ENCODE measurements at places on chromosomes 5 and 9.

GRCh38 chr9:131521822-131522221 is 9.2 kb downstream of the UCK1 start:
- no peak for DNase-seq

DNA sequence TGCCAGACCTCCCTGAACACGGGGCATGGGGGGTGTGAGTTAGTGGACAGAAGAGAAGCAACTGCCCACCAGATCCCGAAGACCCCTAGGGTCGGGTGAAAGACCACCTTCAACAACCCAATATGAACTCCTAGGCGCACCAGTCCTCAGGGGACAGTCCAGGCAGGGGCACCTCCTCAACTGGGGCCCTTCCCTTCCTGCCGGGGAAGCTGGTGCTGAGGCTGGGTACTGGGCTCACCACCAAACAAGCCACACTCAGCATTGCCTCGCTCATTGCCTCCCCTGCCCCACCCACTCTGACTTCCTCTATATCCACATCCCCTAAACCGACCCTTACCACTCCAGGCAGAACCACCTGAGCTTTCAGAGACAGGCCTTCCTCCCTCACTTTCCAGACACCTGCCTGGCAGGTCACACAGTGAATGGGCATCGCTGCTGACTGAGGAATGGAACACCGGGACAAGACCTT is 42.5 kb downstream of the SEMA4D start:
- no peak for DNase-seq

- DNase-seq, result no peak
These were observed 98.5 kb downstream of the ADAMTS12 start for GRCh38 chr5:33793276-33793675.

DNA sequence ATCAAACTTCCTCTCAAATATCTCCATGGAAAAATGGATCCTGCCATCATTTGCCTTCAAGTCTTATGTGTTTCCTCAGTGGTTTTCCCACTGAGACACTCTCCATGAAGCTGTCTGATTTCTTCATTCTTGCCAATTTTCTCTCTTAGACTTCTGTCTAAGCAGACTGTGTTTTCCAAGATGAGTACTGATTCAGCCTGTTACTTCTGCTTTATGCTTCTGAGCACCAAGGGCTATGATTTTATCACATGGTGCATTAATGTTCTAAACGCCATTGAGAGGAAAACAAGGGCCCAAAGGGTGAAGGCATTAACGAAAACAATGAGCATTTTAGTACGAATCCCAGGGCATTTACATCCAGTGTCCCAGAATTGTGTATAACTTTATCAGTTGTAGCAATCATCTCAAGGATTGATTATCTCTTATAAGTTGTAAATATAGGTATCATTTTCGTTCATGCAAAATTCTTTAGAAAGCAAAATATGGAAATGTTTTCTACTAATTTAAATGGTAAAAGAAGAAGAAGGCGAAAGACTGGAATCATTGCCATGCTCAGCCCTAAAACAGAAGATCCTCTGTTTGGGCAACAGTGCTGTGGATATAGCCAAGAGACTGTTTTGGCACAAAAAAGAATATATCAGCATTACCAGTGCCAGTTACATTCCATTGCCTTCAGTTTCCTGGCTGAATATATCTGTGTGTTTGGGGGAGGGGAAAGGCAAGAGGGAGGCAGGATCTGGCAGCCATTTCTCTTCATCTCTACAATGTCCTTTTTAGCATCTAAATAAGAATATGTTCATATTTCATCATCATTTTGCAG is 537.6 kb downstream of the ANXA1 start:
- no peak for DNase-seq

- no peak for DNase-seq
These were observed 265.0 kb upstream of the ZNF608 start for GRCh38 chr5:125011419-125011818.

- DNase-seq, result no peak
These were observed 29.2 kb upstream of the PHF24 start for GRCh38 chr9:34928921-34929320.

- no peak for DNase-seq
These were observed 4.5 kb downstream of the POU4F3 start for GRCh38 chr5:146342882-146343865.

- DNase-seq, result no peak
These were observed 9.2 kb upstream of the IL31RA start for GRCh38 chr5:55841976-55842375.

DNA sequence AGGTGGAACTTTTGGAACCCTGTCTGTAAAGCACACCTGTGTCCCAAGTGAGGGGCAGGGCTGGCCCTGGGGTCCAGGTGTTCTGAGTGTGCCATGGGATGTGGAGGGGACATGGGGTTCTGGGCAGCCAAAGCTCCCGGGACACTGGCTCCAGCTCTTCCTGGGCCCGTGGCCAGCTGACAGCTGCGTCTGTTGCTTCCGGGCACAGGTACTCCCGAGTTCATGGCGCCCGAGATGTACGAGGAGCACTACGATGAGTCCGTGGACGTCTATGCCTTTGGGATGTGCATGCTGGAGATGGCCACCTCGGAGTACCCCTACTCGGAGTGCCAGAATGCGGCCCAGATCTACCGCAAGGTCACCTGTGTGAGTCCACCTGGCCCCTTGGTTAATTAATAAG is 50.7 kb downstream of the WNK2 start:
- no peak for DNase-seq

GRCh38 chr9:113931140-113931539 is 55.0 kb downstream of the ZNF618 start:
- no peak for DNase-seq

- no peak for DNase-seq
These were observed 77.8 kb upstream of the RAPGEF1 start for GRCh38 chr9:131817627-131818026.

DNA sequence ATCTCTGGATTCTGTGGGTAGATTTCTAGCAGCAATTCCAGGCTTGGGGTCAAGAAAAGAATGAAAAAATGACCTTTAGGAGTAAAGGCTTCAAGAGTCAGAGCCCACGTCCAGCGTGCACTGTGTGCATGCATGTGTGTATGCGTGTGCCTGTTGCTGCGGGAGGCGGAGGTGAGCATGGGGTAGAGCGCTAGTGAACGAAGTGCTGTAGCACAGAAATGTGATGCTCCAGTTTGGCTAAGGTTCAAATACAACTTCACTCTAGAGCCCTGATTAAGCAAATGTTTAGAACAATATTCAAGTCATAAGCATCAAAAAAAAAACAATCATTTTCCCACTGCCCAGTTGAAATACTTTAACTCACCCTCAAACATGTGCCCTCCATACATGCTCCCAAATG is 403.9 kb downstream of the ZNF608 start:
- no peak for DNase-seq

- DNase-seq, result no peak
These were observed 177.9 kb downstream of the TSSK1B start for GRCh38 chr5:113256671-113257452.

- peak; percentile 79 for DNase-seq
These were observed 34.6 kb upstream of the COL15A1 start for GRCh38 chr9:98908897-98909634.

- DNase-seq, result no peak
These were observed 30.1 kb downstream of the MTMR12 start for GRCh38 chr5:32282633-32283032.

DNA sequence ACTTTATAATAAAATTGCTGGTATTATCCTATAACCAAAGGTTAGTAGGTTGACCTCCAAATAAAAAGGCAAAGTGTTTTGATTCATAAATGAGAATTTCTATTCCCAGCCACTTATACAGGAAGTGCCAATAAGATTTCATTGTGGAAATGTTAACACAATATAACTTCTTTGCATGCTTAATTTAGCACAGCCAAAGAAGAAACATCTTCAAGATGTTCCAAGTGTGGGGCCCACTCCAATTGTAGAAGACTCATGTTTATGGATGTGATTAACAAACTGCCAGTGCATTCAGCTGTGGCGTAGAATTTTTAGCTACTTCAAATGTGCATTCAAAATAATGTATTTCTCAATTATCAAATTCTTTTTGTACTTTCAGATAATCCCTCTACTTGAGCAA is 402.3 kb downstream of the DEPDC1B start:
- no peak for DNase-seq

- DNase-seq, result no peak
These were observed 10.0 kb downstream of the NR3C1 start for GRCh38 chr5:143393524-143393923.

GRCh38 chr5:109866051-109866450 is 176.3 kb downstream of the MAN2A1 start:
- DNase-seq, result no peak

GRCh38 chr5:115181757-115182156 is 12.0 kb upstream of the TRIM36 start:
- no peak for DNase-seq

- no peak for DNase-seq
These were observed 251.0 kb upstream of the IRX1 start for GRCh38 chr5:3344671-3345070.

- DNase-seq, result no peak
These were observed 30.8 kb downstream of the ZSWIM6 start for GRCh38 chr5:61362796-61363368.

GRCh38 chr5:80959768-80960442 is at the start of gene RASGRF2:
RASGRF2 (plus strand) TSS chr5:80960363; CDS start chr5:80960739, 376 bp downstream.
- no peak for DNase-seq

- DNase-seq, result no peak
These were observed 1249.3 kb downstream of the CDH12 start for GRCh38 chr5:21603796-21604195.

DNA sequence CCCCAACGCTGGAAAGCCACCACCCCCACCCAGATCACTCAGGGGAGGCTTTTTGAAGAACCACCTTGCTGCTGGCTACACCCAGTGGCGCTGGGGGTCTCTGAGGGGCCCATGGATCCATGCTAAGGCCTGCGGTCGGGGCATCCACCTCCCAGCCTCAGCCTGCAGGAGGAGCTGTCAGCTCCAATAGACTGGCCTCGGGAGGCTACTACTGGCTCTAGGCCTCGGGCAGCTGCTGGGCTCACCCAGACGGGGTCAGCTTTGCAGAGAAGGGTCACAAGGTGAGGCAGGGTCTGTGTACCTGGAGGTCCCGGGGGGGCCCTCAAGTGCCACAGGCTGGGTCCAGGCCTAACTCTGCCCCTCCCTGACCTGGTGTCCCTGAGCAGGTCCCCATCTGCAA is 193.7 kb downstream of the OLFM1 start:
- DNase-seq, result no peak

- no peak for DNase-seq
These were observed 2.5 kb upstream of the PSMD5 start for GRCh38 chr9:120845255-120845654.

- no peak for DNase-seq
These were observed 46.7 kb downstream of the INSYN2B start for GRCh38 chr5:169933616-169934015.

- no peak for DNase-seq
These were observed 25.2 kb downstream of the MTREX start for GRCh38 chr5:55333017-55333416.

- DNase-seq, result no peak
These were observed 15.5 kb downstream of the TRIM7 start for GRCh38 chr5:181189363-181189961.

- DNase-seq, result no peak
These were observed 198.2 kb downstream of the SAXO1 start for GRCh38 chr9:18834740-18835361.

- no peak for DNase-seq
These were observed 22.2 kb upstream of the MYORG start for GRCh38 chr9:34398875-34399274.

- DNase-seq, result no peak
These were observed 52.3 kb upstream of the CNTLN start for GRCh38 chr9:17082343-17083064.

DNA sequence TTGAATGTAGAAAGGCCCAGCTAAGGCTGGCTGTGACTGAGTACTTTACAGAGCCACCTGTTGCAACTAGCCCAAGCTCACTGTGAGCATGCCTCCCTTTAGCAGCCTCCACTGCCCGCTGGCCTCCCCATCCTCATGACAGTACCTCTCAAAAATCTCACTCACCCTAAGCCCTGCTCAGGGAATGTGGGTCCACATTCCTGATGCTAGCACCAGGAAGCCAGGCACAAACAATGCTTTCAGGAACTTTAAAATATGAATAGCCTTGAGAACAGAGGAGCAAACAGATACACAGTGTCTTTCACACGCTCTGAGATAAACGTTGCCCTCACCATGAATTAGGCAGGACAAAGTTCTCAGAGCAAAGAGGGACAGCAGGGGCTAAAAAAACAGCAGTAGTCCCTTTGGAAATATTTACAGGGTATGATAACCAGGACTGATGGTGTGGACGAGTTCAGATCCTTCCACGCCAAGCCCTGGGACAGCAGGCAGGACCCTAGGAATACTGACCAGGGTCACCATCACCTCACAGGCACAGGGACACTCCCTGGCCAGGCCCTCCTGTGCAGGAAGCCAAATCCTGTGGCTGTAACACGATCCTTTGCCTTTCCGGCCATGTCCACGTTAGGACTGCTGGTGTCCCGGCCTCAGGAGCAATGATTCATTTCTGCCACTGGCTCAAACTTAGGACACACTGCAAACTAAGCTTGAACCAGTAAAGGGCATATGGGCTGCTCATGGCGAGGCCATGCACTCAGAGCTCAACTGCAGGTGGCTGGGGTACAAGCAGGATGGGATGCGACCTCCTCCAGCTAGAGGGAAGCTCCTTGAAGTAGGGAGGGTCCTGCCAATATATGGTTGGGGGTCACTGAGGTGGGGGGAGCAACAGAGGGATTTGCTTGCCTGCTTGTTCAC is 9.6 kb downstream of the ACSL6 start:
- no peak for DNase-seq

GRCh38 chr9:19699756-19700155 is 89.1 kb downstream of the SLC24A2 start:
- no peak for DNase-seq

DNA sequence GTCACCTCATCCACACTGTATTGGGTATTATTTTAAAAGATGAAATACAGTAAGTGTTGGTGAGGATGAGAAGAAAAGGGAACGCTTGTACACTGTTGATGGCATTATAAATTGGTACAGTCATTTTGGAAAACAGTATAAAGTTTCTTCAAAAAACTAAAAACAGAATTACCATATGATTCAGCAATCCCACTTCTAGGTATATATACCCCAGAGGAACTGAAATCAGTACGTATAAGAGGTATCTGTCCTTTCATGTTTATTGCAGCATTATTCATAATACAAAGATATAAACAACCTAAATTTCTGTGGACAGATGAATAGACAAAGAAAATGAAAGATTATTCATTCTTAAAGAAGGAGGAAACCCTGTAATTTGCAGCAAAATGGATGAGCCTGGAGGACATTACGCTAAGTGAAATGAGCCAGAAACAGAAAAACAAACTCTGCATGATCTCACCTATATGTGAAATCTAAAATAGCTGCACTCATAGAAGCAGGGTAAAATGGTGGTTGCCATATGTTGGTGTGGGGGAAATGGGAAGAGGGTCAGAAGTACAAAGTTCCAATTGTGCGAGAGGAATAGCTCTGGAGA is 191.6 kb downstream of the TRIM36 start:
- DNase-seq, result no peak

DNA sequence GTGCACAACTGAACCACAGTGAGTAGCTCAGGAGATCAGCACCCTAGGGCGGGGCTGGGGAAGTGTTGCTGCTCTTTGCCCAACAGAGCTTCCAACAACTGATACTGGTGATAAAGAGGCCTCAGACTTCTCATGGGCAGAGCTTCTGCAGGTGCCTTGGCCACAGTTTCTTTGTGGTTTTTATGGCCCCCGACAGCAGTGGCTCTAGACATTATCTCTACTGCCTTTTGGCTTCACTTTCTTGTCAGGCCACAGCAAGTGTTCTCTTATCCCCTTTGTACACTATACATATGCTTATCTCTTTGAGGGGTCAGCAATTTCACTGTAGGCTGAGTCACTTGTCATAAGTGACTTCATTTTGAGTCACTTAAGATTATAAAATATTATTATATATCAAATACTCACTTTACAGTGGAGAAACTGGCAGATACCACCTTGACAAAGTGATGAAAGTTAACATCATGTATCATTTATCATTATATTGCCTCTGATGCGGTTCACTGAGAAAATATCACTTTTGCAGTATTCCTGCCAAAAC is 90.9 kb upstream of the COX7C start:
- DNase-seq, result no peak
